A549 treated with DMSO at 1 μM for 4 hours (cell line): ENCODE measurements at places on chromosomes 7 and 10. TPM values are rescaled to one million over a fixed set of nuclear protein-coding genes. Genes with fewer than 3 reads are reported as not detected.

The NME8 gene
- total RNA-seq: not detected in 5 replicates

The TFPI2 gene
- total RNA-seq: 265 to 336 TPM (median 271 TPM) in 5 replicates

The WDR86 gene
- 0.07 to 0.20 TPM (median 0.13 TPM) in 4 of 5 replicates, not detected in the other for total RNA-seq

The AFAP1L2 gene
- 21.7 to 29.6 TPM (median 25.1 TPM) in 5 replicates for total RNA-seq

The GIMAP6 gene
- total RNA-seq: not detected in 5 replicates

The CLIP2 gene
- total RNA-seq: 15.4 to 21.9 TPM (median 19.8 TPM) in 5 replicates

The TMEM176B gene
- total RNA-seq: 0.09 to 0.16 TPM in 2 of 5 replicates, not detected in the others

The CHST12 gene
- 6.5 to 13.8 TPM (median 12.2 TPM) in 5 replicates for total RNA-seq

The EZH2 gene
- total RNA-seq: 20.4 to 25.6 TPM (median 24.5 TPM) in 5 replicates

The MBL2 gene
- total RNA-seq: not detected in 5 replicates

The UCN3 gene
- total RNA-seq: not detected in 5 replicates

The POLR1F gene
- total RNA-seq: 14.8 to 18.1 TPM (median 17.7 TPM) in 5 replicates

The PRTFDC1 gene
- total RNA-seq: 17.0 to 23.8 TPM (median 18.2 TPM) in 5 replicates

The FOXI2 gene
- total RNA-seq: not detected in 5 replicates

The C10orf95 gene
- total RNA-seq: 0.09 to 0.26 TPM (median 0.16 TPM) in 5 replicates

The LRRC61 gene
- 0.05 to 0.21 TPM (median 0.10 TPM) in 4 of 5 replicates, not detected in the other for total RNA-seq

The ING3 gene
- total RNA-seq: 5.1 to 7.0 TPM (median 6.0 TPM) in 5 replicates

The NRP1 gene
- total RNA-seq: 82.5 to 109 TPM (median 106 TPM) in 5 replicates

The GNGT1 gene
- 0.09 TPM in 1 of 5 replicates, not detected in the others for total RNA-seq

The RET gene
- 0.41 to 0.81 TPM (median 0.71 TPM) in 5 replicates for total RNA-seq

The TMEM178B gene
- total RNA-seq: 1.2 to 1.7 TPM (median 1.6 TPM) in 5 replicates

The SCIN gene
- 0.36 to 0.70 TPM (median 0.45 TPM) in 5 replicates for total RNA-seq

The ZNF92 gene
- total RNA-seq: 5.0 to 5.9 TPM (median 5.3 TPM) in 5 replicates

The FAM25A gene
- not detected in 5 replicates for total RNA-seq

The ZNF425 gene
- total RNA-seq: 1.0 to 1.3 TPM (median 1.2 TPM) in 5 replicates

The EPO gene
- 0.07 to 0.09 TPM in 2 of 5 replicates, not detected in the others for total RNA-seq

The HOXA2 gene
- 0.70 to 1.6 TPM (median 1.2 TPM) in 5 replicates for total RNA-seq

The EPHB6 gene
- 0.26 to 0.83 TPM (median 0.79 TPM) in 5 replicates for total RNA-seq

The CNTNAP2 gene
- 0.02 to 0.06 TPM (median 0.06 TPM) in 3 of 5 replicates, not detected in the others for total RNA-seq

The METTL27 gene
- total RNA-seq: 9.0 to 12.3 TPM (median 10.8 TPM) in 5 replicates
